ENCODE measurements at places on chromosomes 16 and 17.
A peak's percentile ranks its signal among the peaks of the same experiment; 100 is the strongest.

DNA sequence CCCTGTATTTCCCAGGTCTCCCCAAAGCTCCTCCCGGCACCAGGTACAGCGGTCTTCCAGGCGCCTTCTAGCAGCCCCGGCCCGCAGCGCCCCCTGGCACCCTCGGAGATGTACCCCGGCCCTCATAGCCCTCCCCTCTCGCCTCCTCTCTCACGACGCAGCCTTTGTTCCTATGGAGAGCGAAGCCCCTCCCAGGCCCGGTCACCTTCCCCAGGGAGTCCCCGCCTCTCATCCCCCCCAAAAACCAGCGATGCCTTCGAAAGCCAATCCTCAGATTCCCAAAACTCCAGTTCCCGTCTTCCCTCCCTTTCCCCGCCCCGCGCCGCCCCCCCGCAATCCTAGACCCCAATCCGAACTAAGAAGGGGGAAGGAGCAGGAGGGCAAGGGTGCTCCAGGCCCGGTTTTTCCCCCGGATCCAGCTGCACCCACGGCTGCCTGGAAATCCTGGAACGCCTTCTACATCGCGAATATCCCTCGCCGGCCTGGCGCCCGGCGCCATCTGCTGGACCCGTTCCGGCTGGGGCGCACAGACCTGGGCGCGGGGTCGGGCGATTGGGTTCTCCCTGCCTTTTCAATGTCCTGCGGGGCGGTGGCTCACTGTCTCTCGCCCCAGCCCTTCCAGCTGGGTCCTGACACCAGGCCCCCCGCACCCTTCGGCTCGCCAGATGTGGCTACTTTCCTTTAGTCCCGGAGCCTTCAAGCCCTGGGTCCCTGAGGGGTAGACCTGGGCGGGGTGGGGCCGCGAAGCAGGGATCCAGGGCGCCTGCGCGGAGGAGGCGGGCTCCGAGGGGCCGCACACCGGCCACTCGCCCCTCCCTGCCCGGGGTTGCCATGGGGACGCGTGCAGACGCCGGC, at the start of gene DNAH2:
DNAH2 (plus strand) TSS at position 844 of the 855 bp plus-strand sequence. CDS start 1,991 bp downstream, outside the sequence.
- peak; percentile 63 for DNase-seq

GRCh38 chr17:76278268-76278908, 13.2 kb downstream of the UBALD2 start:
- no peak for DNase-seq

GRCh38 chr17:45896803-45897693, 2.7 kb downstream of the MAPT start:
- no peak for DNase-seq

DNA sequence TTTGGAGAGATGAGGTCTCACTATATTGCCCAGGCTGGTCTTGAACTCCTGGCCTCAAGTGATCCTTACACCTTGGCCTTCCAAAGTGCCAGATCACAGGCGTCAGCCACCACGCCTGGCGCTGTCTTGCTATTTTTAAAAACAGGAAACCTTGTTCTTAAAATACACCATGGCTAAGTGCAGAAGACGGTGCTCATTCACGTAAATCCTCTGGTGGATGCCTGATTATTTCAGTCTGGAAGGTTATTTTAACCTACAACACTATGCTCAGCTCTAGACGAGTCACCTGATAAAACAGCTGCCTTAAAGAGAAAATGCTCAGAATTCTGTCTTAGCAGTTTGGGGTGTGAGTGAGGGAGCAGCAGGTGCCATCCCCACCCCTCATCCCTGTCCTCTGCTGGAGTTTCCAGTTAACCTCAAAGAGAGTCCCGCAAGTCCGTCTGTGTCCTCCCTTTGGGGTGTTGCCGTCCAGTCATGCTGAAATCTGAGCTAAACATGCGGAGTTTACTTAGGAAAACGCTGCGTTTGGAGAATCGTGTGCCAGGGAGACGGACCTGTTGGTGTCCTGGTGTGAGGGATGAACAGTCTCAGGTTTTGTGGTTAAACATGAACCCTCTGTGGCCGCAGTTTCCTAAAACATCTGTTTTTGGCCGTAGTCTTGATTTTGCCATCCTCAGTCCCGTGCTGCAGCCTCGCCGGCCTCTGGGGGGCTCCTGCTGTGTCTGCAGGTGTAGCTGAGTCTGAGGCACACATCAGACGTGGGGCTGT, 17.1 kb downstream of the SPG7 start:
- DNase-seq: no peak

DNA sequence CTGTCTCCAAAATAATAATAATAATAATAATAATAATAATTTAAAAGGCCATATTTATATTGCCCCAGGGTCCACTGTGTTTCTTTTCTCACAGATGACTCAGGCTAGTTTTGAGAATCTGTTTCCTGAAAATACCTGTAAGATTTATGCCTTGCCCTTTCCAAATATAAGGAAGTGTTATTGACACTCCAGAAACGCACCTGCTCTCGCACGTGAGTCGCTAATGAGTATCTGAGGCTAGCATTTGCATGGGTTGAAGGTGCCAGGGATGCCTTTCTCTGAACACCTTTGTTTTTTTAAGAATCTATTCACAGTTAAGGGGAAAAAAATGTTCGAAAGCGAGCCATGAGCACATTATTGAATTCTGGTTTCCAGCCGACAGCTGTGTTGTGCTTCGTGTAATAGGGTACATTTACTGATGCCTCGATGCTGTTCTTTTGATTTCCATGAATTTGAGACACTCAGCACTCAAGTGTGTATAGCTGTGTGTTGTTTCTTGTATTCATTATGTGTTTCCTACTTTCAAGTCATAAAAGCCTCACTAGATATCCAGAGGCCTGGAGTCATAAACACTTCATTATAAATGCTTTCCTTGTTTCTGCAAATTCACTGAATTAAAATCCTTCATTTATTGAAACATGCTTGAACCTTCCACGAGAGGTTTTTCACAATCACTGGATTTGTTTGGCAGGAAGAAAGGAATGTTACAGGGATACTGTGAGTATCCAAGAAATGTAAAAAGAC, 45.0 kb upstream of the NOL11 start:
- DNase-seq: peak; percentile 16

DNA sequence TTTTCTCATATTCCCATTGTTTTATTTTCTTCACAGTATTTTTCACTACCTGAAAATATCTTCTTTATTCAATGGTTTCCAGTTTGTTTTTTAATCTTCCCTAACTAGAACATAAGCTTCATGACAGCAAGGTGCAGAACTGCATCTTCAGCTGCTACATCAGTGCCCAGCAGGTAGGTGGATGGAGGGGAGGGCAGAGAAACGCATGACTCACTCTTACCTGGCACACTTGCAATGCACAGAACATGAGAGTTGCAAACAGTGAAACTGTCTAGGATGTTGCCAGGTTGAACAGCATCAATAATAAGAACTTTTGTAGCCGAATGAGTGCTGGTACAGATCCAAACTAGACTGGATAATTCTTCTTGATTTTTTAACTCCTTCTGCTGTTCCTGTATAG, 127.1 kb downstream of the SPAG9 start:
- peak; percentile 63 for DNase-seq
